Activated CD8-positive, alpha-beta memory T cell treated with anti-CD3 and anti-CD28 coated beads for 4 hours (primary cell): ENCODE measurements at places on chromosomes 2 and 18.

DNA sequence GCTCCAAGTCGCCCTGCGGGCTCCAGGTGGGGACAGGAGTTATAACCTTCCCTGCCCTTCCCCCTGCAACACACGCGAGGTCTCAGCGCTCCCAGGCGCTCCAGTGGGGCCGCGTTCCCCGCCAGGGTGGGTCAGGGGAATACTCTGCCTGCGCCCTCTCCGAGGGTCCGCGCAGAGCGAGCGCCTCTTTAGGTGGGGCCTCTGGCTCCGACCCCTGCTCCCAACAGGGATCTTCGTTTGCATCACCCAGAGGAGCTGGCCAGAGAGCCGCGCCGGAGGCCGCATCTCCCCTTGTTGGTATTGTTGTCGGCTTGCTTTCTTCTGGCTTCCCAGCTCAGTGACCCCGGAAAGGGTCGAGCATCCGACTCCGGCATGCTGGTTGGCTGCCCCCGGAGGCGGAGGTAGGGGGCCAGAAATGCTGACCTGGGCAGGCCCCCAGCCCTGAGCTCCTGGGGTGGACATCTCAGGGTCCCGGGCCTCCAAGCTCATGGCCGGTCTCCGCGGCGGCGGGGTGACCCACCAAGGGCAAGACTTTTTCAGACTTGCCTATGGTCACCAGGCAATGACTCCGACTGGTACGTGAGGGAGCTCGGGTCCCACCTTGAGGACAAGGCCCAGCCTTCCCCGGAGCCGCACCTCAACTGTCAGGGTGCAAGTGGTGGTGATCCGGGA lies 11.2 kb upstream of the EN1 start:
- DNase-seq = no peak

GRCh38 chr2:8380566-8380965 lies 301.3 kb upstream of the ID2 start:
- no peak for DNase-seq

- no peak for DNase-seq
Observed at GRCh38 chr18:25248755-25249154, 103.2 kb downstream of the ZNF521 start.

DNA sequence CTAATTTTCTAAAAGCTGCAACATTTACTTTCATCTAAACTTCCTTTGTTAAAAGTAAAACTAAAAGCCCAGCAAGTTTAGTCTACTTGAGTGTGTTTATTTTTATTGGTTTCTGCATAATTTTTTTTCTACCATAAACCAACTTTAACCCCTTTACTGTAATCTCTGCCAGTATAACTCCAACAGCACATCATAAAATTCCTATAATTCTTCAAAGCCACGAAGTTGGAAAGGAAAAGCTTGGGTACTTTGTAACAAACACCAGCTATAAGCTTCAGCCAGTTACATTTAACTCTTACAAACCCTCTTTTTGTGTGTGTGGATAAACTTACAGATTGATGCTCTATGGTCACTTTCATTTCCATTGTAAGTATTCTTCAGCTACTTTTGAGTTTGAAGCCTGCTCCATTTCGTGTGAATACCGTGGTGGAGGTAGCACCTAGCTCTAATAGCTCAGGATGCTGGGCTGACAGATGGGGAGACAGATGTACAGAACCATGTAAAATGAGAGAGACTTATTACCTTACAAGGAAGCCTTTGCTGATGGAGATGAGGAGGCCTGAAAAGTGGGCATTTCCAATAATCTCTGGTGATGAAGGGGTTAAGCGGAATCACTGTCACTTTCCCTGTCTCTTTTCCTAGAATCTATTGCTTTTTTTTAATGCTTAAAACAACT lies 42.5 kb downstream of the ZEB2 start:
- DNase-seq = no peak

DNA sequence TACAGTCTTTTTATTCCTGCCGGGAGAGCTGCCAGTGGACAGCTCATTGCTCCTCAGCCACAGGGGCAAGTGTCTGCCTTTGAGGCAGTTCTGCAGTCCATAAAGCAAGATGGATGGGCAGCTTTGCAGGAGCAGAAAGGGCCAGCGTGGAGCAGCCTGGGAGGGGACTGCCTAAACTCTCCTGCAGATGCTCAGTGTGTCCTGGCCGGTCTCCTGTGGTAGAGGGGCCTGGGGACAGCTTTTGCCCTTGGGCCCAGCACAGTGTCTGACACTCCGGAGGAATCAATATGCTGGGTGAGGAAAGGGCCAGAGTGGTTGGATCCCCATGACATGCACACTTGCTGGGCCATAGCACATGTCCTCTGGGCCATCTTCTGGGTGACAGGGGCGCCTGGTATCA lies 65.7 kb upstream of the DAPL1 start:
- no peak for DNase-seq

DNA sequence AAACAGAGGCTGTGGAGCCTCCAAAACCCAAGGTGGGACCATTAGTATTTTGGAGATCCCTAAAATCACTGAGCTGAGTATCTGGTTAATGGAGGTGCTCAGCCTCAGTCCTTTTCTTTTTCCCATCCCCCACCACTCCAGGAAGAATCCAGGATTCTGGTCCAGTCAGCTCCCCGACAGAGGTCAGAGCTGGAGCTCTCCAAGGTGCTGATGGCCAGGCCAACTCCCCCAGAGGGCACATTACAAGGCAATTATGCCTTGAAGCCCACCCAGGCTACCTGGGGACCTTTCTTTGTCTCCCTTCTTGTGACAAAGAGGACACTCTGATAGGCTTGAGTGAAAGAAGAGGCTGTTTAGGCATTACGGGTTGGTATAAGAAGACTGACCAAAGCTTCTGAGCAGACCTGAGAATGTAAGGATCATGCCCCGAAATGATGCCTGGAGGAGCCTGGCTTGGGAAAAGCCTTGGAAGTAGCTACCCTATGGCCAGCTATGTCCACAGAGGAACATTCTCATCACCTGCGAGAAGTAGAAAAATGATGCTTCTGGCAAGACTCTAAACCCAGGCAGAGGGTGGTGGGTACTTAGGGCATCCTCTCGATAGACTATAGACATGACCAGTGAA lies 102.5 kb upstream of the LDAH start:
- DNase-seq = no peak

- no peak for DNase-seq
Observed at GRCh38 chr2:207139552-207139951, 26.2 kb downstream of the KLF7 start.

DNA sequence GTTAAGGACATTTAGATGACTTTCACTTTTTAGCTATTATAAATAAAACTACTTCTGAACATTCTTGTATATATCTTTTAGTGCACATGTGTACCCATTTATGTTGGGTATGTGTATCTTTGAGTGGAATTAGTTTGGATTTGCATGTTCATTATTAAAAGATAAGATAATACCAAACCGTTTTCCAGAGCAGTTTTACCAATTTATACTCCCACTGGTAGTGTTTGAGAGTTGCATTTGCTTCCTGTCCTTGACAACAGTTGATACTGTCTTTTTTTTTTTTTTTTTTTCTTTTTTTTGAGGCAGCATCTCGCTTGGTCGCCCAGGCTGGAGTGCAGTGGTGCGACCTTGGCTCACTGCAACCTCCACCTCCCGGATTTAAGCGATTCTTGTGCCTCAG lies 23.3 kb downstream of the SLC30A6 start:
- no peak for DNase-seq

- no peak for DNase-seq
Observed at GRCh38 chr2:49940626-49941025, 786.3 kb upstream of the FSHR start.

- no peak for DNase-seq
Observed at GRCh38 chr2:60331115-60331809, 222.2 kb downstream of the BCL11A start.
